ENCODE measurements at places on chromosomes 1 and 21.

DNA sequence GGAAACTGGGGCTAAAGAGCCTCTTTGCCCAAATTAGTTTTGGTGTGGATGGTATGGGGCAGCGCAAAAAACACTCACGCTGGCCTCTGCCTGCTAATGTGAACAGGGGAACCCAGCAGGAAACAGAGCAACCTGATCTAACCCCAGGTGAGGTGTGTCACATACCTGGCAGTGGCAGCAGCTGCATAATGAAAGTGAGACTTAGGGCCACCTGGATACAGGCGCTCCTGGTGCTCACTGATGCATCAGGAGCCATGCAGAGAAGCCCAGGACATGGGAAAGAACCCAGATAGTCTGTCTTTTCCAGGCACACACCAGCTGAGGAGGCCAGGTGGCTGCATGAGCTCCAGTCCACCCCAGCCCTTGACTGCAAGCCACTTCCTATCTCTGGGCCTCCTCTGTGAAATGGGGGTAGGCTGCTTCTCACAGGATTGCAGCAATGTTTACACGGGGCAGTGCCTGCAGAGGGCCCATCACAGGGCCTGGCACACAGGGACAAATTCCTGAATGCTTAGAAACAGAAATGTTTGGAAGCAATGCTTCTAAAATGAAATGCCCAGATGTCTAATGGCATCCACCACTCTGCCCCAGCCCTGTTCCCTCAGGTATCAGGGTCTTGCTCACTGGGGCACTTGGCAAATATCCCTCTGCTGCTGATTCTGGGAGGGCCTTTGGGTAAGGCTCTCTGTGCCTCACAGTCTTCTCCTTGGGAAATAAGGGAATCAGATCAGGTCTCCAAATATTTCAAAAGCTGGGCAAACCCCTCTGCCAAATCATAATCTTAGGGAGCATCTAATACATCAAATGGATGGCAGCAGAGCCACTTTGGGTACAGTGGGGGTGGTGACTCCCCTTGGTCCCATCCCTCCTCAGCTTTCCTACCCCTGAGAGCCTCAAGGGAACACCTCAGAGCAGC lies 19.9 kb downstream of the DHCR24 start:
- no peak for DNase-seq

DNA sequence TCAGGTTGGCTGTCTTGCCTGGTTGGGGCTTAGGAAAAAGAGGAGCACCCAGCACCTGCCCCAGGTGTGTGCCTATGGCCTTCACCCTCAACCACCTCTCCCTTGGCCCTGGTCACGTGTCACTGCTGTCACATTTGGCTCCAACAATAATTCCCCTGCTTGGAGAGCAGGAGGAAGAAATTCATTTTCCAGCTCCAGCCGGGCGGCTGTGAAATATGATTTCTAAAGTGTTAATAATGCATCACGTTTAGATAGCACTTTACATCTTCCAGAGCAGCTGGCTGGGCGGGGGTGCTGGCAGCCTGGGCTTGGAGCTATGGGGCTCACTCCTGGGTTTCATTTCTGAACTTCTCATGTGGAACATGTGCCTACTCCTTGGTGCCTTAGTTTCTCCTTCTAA lies 63.1 kb downstream of the KIRREL1 start:
- DNase-seq, result no peak

GRCh38 chr1:246178717-246179311 lies 328.3 kb downstream of the SMYD3 start:
- no peak for DNase-seq

GRCh38 chr1:220353229-220354012 lies 81.2 kb upstream of the RAB3GAP2 start:
- no peak for DNase-seq

- DNase-seq, result peak; percentile 69
Observed at GRCh38 chr1:42682739-42683531, 717 bp downstream of the YBX1 start.

DNA sequence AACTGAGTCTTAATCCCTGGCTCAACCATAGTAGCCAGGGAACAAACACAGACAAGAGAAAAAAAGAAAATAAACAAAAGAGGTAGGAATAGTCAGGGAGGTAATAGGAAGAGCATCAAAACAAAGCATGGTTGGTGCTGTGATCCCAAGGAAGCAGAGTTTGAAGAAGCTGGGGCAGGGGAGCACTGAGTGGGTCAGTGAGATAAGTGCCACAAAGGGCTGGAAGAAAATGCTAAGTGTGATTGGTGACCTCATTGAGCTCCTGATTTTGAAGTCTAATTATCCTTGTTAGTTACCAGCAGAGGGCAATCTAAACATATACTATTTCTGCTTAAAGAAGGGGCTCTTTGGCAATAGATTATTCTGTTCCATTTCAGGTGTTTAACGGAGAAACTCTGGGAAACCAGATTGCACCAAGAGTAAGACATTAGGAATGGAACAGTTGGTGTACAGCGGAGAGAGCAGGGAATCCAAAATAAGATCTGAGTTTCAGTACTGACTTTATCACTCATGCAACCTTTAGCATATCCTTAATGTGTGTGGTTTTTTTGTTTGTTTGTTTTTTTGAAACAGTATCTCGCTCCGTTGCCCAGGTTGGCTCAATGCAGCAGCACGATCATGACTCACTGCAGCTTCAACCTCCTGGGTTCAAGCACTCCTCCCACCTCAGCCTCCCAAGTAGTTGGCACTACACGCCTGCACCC lies 30.7 kb upstream of the KIAA1614 start:
- peak; percentile 67 for DNase-seq
